ENCODE measurements at places on chromosomes 5 and 9. TPM values are rescaled to one million over a fixed set of nuclear protein-coding genes. Genes with fewer than 3 reads are reported as not detected.

DNA sequence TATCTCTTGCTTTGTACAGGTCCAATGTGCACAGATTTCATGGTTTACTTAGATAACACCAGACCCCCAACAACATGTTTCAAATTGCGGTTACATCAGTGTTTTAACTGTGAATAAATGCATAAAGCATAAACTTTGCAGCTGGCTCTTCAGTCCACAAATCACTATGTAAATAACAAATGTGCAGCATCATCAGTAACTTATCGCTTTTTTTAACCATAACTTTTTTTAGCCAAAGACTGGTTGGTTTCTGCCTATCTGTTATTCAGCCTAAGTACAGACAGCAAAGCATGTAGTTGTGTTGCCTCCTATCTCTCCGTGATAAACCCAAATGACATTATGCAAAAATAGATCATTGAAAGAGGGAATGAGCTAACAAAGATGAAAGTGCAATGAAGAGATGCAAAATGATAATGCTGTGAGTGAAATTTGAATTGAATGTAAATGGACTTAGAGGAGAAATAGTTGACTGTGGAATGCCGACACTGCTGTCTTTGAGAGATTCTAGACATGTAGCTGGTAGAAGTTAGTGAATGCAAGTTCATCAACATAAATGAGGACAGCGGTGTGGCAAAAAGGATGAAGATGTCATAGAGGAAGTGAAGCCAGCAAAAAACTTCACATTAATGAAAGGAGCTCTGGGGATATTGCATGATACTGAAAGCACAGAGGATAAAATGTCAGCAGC, 108.8 kb downstream of the PDE8B start:
- DNase-seq: no peak

DNA sequence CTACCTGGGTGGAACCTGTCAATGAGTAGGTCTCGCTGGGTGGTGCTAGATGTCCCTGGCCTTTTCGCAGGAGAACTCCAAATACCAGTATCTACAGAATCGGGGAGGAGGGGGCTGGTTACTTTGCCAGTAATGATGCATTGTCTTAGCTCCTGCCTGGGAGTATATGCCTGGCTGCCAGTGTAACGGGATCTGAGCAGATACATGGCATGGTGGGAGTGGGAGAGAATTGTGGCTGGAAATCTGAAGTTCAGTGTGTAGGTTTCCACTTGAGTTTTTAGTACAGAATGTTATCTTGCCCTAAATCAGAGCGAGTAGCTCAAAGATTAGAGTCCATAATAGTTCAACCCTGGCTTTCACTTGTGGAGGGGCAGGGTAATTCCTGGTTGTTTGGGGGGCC, 38.0 kb upstream of the FANCC start:
- no peak for DNase-seq

DNA sequence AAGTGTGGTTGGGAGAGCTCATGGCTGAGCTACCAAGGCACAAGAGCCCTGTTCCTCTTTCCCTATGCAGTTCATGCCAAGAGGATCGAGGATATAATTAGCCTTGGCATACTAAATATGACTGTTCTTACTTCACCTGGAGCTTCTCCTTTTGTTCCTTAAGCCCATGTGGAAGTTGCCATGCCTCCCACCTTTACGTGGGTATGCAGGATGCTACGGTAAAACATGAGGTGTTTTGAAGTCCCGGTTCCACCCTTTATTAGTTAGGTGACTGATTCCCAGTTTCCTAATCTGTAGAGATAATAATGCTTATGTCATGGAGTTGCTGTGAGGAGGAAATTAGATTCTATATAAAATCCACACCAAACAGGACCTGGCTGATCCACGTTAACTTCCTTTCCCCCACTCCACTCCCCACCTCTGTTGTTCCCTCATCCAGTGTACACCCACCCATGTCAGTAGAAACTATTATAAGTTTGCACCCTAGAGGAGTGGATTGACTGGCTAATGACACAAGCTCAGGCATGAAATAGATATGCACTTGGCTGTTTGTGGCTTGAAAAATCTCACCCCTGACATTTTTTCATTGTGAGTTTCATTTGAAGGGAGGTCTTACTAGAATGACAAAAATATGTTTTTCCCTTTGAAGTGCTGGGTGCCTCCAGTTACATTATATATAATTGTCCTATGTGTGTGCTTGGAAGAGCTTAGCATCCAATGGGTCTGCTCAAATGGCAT, 36.8 kb upstream of the SHOC1 start:
- no peak for DNase-seq

DNA sequence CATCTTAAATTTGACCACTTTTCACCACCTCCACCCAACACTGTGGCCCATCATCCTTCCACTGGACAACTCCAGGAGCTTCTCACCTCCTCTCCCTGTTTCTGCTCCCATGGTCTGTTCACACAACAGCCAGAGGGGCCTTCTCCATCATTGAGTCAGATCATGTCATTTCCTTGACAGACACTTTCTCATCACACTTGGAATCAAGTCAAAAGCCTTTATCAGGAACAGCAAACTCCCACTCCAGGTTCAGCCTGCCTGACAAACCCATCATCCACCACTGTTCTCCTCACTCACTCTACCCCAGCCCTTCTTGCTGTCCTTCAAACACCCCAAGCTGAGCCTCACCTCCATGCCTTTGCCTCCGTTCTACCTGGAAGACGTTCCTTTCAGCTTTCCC, 78.4 kb upstream of the ADRA1B start:
- DNase-seq: no peak

AGXT2 gene
- total RNA-seq: 0.20 TPM

Measured in gastrocnemius medialis (tissue), 4 donors.